ENCODE measurements at places on chromosomes 1 and 21.

GRCh38 chr1:16119504-16119903 lies 36.4 kb downstream of the EPHA2 start:
- DNase-seq = no peak

DNA sequence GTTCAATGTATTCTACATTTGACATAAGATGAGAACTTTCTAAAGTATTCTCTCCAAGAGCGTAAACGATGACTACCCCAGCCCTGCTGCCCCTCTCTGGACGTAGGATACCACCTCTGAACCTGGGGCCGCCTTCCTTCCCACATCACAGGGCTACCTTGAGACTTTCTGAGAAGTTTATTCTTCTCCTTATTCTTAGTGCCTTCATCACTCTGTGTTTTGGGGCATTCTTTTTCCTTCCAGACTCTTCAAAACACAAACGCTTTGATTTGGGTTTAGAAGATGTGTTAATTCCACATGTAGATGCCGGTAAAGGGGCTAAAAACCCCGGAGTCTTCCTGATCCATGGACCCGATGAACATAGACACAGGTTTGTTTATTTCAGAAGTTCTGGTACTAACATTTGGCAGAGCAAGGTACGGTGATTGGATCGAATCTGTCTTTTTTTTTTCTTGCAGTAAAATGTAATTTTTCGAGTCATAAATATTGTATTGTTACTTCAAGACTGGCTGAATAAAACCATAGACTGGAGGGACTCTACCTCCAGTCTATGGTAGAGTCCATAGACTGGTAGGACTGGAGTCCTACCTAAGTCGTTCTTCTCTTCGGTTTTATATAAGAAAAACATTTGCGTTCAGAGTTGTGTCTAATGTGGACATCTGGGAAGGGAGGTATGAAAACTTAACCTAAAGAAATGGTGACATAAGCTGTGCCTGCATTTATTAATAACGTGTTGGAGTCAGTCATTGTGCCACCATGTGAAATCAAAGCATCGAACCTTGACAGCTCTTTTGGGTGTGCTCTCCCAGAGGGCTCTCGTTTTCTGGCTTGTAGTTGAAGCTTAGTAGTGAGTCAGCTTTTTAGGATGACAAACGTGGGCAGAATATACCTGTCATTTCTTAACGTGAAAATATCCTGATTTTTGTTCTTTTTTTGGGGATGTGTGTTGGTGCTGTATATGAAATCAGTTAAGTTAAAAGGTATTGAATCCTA lies 1.2 kb downstream of the MAN1A2 start:
- DNase-seq = no peak

DNA sequence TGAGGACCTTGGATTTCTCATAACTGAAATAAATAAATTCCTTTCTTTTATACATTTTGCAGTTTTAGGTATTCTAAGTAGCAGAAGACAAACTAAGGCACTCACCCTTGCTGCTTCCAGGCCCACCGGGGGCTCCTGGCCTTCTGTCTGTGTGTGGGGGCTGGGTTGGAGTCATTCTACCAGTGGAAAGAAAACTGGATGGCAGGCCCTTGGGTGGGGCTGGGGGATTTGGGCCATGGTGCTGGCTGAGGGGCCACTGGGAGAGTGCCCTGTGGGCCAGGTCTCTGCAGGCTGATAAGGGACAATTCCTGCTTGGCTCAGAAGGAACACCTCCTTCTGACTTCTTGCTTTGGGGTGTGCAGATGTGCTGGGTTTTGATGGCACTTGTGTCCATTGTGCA lies 54.0 kb upstream of the CSF3R start:
- no peak for DNase-seq

GRCh38 chr1:109667452-109668122 lies at the start of gene GSTM2:
Gene GSTM2, plus strand, starts transcription at chr1:109668057. Its CDS starts 59 bp downstream, at chr1:109668116.
- DNase-seq = peak; percentile 83

GRCh38 chr1:61779231-61779630 lies 37.0 kb downstream of the PATJ start:
- no peak for DNase-seq

GRCh38 chr1:233361876-233362275 lies 34.4 kb downstream of the MAP3K21 start:
- DNase-seq = no peak

DNA sequence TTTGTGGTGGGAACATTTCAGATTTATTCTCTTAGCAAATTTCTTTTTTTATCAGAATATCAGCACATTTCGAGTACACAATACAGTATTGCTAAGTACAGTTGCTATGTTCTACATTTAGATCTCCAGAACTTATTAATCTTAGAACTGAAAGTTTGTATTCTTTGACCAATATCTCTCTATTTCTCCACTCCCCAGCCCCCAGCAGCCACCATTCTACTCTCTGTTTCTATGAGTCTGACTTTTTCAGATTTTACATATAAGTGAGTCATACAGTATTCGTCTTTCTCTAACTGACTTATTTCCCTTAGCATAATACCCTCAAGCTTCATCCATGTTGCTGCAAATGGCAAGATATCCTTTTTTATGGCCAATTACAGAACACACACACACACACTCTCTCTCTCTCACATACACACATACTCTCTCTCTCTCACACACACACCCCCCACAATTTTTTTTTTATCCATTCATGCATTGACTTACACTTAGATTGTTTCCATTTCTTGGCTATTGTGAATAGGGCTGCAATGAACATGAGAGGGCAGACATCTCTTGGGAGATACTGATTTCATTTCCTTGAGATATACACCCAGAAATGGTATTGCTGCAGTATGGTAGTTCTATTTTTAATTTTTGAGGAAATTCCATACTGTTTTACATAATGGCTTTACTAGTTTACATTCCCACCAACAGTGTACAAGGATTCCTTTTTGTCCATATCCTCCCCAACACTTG lies 15.7 kb downstream of the RPTN start:
- no peak for DNase-seq

DNA sequence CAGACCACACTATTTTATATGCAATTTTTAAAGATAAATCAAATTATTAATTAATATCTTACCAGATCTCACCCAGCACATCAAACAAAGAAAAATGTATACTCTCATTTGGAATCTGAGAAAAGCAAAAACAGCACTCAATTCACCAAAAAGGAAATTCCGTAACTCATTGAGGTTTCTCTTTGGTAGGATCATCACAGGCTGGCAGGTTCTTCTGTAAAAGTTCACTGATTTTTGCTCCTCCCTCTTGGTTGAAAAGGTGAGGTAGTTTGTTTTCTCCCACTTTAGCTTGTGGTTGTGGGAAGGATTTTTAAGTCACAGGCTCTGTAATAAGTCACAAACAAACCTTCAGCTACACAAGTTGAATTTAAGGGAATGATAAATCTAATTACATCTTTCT lies at the start of gene LIPI:
TSS of gene LIPI (minus strand) at position 218 of the 400 bp plus-strand sequence. CDS start at position 108, 110 bp downstream.
- no peak for DNase-seq

DNA sequence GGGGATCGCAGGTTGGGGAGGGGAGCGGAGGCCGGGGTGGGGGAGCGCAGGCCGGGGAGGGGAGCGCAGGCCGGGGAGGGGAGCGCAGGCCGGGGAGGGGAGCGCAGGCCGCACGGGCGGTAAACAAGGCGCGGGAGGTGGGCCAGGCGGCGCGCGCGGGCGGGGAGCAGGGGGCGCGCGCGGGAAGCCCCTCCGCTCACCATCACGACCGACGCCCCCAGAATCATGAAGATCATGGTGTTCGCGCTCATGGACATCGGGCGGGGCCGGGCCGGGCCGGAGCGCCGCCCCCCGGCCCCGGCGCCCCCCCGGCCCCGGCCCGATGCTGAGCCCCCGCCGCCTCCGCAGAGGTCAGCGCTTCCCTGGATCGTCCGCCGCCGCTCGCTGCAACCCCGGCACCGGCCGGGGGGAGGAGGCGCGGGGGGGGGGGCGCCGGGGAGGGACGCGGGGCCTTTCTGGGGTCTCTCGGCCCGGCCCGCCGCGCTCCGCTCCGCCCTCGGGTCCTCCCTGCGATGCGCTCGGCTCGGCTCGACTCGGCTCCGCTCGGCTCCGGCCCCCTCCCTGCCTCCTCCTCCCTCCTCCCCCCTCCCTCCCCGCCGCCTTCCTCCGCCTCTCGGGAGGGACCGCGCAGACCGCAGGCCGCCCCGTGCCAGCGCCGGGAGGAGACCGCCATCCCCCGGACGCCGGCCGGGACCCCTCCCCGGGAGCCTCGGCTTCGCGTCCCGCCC lies at the start of gene TMEM240:
TSS of gene TMEM240 (minus strand) at position 535 of the 728 bp plus-strand sequence. CDS start at position 257, 278 bp downstream.
- peak; percentile 69 for DNase-seq

- no peak for DNase-seq
Observed at GRCh38 chr21:45882645-45883044, 98.9 kb upstream of the COL6A1 start.

DNA sequence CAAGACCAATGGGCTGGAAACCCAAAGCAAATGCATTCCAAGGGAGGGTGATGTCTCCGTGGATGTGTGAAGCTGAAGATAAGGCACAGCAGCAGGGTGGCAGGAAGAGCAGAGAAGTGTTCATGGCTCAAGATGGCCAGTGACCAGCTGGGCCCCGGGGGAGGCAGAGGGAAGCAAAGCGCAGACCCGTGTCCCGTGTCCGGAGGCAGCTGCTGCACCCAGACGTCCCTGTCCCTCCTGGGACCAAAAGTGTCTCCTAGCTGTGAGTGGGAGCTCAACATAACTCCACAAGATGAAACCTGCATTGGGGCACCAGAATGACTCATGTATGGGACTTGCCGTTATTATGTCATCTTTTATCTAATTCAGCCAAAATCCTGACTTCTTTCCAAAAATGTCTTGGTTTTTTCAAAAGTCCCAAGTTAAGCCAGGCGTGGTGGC lies 118.2 kb downstream of the RIPK4 start:
- DNase-seq = no peak

DNA sequence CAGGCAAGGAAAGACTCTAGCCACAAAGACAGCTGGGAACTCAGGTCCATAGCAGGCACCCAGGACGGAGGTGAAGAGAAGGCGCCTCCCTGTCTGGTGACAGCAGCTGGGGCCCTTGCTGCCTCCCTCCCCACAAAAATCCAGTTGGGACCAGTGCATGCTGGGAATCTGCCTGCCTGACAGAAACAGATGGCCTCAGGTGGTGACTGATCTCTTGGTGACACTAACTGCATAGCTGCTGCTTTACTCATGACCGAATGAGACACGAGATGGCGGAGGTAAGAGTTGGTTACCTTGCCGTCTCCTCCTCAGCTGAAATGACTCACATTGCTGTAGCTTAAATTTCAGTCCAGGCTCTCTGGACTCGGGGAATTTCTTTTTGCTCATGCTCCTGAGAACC lies 130.3 kb downstream of the FGGY start:
- DNase-seq = peak; percentile 6

DNA sequence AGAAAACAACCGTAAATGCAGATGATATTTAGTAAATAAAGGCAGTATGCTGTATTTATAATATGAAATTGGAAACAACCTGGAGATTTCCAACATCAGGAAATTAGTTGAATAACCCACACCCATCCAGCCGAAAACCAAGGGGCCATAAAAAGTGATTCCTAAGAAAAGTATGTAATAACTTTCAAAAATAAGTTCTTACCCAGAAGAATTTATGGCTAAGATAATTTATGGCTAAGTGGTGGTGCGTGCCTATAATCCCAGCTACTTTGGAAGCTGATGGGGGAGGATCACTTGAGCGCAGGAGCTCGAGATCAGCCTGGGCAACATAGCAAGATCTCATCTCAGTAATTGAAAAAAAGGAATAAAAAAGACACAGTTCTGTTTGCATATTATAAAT lies 43.2 kb downstream of the TMCO4 start:
- no peak for DNase-seq

DNA sequence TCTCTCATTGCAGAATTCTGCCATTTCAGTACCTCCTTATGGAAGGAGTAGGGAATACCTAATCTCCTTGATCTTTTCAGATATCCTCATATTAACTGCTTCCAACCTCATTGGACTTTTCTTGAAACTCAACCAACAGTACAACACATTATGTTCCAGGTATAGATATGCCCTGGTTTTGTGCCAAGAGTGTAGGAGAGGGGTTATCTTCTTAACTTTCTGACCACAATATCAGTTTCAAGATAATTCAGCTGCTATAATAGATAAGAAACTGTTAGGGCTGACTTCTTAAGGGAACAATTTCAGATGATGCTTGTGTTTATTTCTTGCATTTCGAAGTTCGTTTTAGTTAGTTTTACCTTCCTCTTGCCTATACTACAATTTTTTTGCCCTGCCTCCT lies 2.1 kb upstream of the LPGAT1 start:
- DNase-seq = no peak

DNA sequence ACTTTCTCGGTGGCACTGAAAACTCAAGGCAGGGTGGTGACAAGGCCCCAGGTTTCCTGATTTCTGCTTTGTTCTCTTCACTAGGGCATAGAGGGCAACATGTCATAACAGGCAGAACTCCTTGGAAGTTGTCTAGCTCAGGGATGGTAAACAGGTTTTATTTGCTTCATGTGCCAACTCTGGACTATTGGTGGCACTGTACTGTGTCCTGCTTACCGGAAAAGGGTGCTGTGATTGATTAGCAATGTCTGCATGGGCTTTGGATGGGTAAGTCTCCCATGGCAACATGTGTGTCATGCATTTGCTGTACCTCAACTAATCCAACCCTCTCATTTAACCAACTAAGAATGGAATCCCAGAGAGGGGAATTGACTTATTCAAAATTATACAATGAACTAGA lies 70.7 kb upstream of the USP24 start:
- no peak for DNase-seq

DNA sequence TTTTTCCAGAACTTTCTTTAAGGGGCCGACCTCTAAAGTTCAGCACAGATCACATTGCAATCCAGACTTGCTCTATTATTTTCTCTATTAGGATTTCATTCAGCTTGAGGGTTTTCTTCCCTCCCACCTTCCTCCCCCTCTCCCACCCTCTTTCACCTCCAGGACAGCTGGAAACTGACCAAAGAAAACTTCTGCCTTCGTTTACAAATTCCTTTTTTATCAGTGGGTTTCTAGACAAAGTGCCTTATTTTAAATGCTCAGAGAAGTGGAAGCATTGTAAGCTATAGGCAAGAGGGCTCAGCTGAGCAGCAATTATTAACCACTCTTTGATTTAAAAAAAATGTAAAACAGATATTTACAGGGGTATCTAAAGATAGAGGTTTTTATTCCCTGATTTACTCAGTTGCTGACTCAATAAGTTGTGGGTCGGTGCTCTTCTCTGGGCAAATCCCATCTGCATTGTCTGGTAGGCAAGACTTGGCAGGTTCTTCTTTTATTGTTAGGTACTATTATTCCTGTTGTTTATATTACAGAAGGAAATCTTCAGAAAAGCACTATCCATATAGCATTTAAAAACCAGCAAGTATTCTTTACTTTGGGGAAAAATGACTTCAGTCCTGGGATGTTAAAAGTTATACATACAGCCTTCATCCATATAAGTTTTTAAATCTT lies 277.0 kb upstream of the C1orf105 start:
- no peak for DNase-seq

- peak; percentile 5 for DNase-seq
Observed at GRCh38 chr1:200154069-200154767, 126.7 kb downstream of the NR5A2 start.

- DNase-seq = no peak
Observed at GRCh38 chr1:25738499-25738898, 61.5 kb upstream of the SELENON start.

GRCh38 chr1:8197493-8198282 lies 120.2 kb upstream of the SLC45A1 start:
- DNase-seq = no peak

GRCh38 chr1:20110679-20111078 lies 8.7 kb downstream of the PLA2G2D start:
- no peak for DNase-seq
